ENCODE measurements at places on chromosomes 7 and 10. TPM values are rescaled to one million over a fixed set of nuclear protein-coding genes. Genes with fewer than 3 reads are reported as not detected.

The TRPV5 gene
- total RNA-seq = not detected

The TBXAS1 gene
- 5.6 TPM for total RNA-seq

The ZCCHC24 gene
- 0.76 TPM for total RNA-seq

The ABCB4 gene
- total RNA-seq = not detected

The FAM24B gene
- total RNA-seq = 9.1 TPM

The OSBPL3 gene
- 76.6 TPM for total RNA-seq

The GLCCI1 gene
- total RNA-seq = 20.3 TPM

The ZDHHC16 gene
- 33.1 TPM for total RNA-seq

The MOSPD3 gene
- total RNA-seq = 60.8 TPM

The DCLRE1C gene
- 40.3 TPM for total RNA-seq

The AKR1B15 gene
- not detected for total RNA-seq
